ENCODE measurements at places on chromosomes 4 and X.
A peak's percentile ranks its signal among the peaks of the same experiment; 100 is the strongest.

- no peak for DNase-seq
Observed at GRCh38 chr4:126221282-126221681, 906.5 kb downstream of the FAT4 start.

DNA sequence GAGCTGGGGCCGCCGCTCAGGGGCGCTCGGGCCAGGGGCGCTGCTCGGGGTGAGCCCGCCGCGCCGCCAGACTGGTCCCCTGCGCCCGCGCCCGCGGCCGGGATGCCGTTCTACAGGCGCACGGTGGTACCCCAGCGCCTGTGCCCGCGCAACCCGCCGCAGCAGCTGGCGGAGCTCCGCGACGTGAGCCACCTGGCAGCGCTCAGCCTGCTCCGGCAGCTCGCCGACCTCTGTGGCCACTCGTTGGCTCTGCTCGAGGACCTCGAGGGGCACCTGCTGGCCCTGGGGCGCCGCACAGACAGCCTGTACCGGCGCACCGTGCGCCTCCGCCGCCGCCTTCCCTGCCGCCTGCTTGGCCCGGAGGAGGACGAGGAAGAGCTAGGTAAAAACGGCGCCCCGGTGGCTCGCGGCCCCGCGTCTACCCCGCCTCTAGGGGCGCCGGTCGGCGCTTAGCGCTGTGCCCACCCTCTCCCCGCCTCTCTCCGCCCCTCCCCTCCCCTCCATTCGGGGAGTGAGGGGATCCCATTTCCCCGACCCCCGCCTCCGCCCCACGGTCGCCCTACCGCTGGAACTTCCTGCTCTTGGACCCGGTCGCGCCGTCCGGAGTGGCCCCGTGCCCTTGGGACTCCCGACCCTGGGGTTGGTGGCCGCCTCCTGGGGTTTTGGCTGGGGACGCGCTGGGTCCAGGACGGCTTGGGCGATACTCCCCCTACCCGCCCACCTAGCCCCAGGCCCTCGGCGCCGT lies 513 bp downstream of the NHSL2 start:
- peak; percentile 25 for DNase-seq

GRCh38 chr4:76458297-76458696 lies 23.3 kb downstream of the SHROOM3 start:
- DNase-seq: no peak

DNA sequence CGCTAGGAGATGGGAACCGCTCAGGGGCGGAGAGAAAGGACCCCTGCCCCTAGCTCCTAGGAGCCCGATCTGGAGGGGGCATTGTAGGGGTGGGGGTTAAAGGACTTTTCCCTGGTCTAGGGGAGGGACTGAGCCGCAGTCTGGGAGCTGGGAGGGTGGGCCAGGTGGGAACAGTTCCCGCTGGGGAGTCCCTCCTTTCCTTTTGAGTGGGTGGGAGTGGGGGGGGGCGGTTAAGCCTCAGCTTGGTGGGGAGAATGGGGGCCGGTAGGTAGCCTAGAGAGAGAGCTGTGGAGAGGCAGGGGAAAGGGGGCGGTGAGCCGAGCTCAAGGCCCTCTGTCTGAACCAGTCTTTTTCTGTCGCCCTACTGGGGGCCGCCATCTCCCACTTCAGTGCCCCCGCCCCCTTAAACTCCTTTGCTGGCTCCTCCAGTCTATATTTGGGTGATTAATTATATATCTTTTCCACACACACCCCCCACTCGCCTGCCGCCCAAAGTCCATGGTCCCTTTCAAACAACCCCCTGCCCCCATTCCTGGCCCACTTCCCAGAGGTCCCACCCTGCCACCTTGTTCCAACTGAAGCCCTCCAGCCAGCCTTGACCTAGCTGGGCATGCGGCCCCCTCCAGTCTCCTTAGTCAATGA lies 822 bp downstream of the ZNF275 start:
- no peak for DNase-seq

- DNase-seq: peak; percentile 10
Observed at GRCh38 chrX:81201671-81202455, at the start of the genes HMGN5 and SH3BGRL. Gene HMGN5, minus strand, starts transcription at chrX:81201913. Its CDS starts 80,364 bp downstream, at chrX:81121549. Gene SH3BGRL, plus strand, starts transcription at chrX:81202102. Its CDS starts 99 bp downstream, at chrX:81202201.

GRCh38 chr4:122705009-122705408 lies 27.5 kb upstream of the BBS12 start:
- DNase-seq: no peak

DNA sequence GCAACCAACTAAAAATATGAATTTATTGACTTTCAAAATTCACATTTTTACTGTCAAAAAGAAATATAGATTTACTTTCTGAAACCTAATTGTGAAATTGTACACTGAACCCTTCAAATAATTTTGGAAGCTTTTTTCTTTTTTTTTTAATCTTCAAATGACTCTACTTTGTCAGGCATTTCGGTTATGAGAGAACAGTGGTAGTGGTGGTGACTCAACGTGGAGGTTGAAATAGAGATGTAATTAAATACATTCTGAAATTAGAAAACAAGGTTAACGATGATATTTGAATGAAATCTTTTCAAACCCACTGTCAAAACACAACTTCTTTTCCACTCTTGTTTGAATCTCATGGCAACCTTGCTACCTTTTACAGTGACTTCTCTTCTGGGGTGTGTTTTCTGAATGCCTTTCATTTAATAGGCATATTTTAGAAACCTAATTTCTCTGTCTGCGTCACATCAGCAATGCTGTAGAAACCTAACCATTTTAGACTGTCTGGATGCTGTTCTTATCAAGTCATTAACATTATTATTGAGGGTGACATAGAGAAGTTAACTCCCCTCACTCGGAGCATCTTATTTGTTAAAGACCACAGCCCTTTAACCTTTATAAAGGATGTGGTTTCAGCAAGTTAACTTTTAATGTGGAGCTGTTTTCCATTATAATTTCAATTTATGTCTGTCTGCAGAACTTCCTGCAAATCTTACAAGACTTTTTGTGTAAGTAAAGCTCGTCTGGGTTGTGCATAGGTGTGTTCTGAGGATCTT lies 136.8 kb downstream of the PCDH7 start:
- no peak for DNase-seq

GRCh38 chr4:110475881-110476818 lies at the start of gene ENPEP:
Gene ENPEP, plus strand, starts transcription at chr4:110476155. Its CDS starts 260 bp downstream, at chr4:110476415.
- no peak for DNase-seq

GRCh38 chr4:184016759-184017668 lies 111.9 kb downstream of the STOX2 start:
- DNase-seq: no peak

GRCh38 chrX:40152741-40153344 lies 55.1 kb upstream of the BCOR start:
- DNase-seq: peak; percentile 60

GRCh38 chr4:141229408-141230101 lies 8.9 kb downstream of the ZNF330 start:
- no peak for DNase-seq

DNA sequence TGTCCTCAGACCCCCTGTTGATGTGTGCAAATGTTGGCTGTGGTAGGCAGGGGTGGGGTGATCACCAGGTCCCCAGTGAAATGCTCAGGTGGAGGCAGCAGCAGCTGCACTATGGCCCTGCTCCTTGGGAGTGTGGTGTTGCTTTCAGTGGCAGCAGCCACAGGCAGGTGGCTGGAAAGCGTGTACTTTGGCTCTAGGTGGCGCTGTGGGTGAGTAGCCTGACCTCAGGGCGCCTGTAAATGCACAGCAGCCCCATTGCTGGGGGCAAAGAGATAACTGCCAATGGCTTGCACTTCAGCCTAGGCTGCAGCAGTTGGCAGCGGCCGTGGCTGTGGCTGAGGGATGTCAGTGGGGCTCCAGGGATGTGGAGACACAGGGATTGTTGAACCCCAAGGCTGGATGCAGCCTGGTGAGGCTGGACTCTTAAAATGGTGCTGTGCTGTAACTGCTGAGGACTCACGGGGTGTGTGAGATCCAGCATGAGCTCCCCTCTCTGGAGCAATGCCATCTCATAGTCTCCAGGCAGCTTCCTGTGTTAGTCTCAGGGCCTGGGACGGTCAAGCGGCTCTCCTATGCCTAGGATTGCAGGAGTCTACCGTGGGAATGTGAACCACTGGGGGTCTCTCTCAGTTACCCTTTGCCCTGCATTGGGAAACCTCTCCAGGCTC lies 421.7 kb upstream of the HTR2C start:
- DNase-seq: no peak

GRCh38 chrX:129568349-129568748 lies 28.3 kb downstream of the OCRL start:
- no peak for DNase-seq

- DNase-seq: no peak
Observed at GRCh38 chr4:115781528-115782146, 668.2 kb upstream of the NDST4 start.

DNA sequence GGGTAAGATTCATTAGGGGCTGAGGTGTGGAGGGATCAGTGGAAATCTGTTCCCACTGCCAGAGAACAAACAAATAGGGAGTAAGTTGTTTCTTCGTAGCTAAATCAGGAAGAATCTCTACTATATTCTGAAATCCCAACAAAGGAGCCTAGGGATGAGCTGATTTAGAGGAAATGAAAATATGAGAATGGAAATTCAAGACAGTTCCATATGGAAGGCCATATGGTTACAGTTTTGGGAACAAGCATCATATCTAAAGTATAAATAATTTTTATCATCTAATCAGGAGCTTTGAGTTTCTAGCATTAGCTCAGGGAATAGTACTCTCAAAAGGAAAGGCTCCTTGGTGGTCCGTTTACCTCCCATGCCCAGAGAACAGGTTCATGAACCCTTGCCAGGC lies 218.2 kb downstream of the AASDH start:
- no peak for DNase-seq

DNA sequence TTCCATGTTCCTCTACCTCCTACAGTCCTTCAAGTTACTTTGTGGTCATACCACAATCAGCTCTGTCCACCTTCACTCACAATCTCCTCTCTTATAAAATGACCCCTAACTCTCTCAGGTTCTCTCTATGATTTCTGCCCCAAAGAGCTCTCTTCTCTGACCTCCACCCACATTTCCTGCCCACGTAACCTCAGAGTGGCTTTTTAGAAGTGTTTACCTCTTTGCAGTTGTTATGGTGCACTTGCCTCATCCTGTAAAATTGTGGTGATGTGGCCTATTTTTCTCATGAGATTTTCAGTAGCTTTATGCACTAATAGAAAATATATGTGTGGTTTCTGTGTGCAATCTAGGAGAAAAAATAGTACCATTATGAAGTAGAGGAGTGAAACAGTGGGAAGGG lies 215.8 kb downstream of the PACRGL start:
- DNase-seq: no peak

DNA sequence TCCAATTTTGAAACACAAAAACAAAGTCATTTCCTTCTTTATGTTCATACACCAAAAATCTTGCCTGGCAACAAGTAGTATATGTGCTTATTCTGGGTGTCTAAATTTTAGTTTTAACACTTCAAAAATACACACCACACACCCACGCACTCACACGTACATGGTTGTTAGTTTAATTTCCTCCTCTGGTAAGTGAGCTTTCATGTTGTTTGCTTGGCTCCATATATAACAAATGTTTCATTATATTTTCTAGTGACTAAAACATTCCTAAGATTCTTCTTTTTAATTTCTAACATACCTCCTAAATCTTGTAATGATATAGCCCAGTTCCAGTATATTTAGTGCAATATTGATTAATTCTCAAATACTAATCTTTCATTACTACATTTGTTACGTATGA lies 80.9 kb downstream of the PRDM5 start:
- DNase-seq: no peak

GRCh38 chr4:76998251-76998901 lies 48.8 kb downstream of the SEPTIN11 start:
- no peak for DNase-seq

DNA sequence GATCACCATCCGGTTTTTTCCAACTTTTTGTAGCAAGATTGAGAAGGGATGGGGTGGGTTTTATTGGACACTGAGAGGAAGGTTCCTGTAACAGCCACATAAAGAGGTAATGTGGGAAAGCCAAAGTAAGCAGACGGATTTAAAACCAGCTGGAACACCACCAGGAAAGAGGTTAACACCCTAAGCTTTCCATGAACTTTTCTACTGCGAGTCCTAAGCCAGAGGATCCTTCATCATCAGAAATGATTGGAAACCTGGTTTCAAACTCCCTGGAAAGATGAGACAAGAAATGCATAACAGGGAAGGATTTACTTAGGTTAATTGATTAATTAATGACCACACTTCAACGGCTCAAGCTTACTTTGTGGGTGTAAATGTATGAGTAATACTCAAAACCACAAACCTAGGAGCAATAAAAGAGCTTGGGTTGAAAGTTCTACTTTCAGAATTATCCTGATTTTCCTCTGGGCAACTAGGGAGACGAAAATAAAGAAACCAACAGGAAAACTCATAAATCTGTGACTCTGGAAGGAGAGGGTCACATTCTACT lies 91.5 kb downstream of the COX18 start:
- DNase-seq: no peak

DNA sequence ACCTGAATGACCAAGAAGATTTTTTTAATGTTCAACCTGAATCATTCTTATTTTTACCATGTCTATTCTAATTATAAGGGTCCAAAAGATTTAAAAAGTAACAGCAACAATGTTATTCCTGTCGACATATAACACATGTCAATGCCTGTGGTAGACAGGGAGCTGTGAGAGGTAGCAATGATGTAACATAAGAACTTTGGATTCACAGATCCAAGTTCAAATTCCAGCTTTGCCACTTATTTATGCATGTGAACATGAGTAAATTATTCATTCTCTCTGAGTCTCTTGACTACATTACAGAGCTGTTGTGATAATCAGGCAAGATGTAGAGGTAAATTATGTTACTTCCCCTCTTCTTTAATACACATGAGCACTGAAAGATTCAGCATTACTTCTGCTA lies 54.5 kb downstream of the KLHL8 start:
- DNase-seq: no peak

- DNase-seq: peak; percentile 60
Observed at GRCh38 chr4:100929758-100930157, 411.9 kb upstream of the EMCN start.

Data from NCI-H1092 treated with DMSO at 0.1 percent for 48 hours (cell line).